ENCODE measurements at places on chromosomes 1 and 21.

- no peak for DNase-seq
Observed at GRCh38 chr1:8460132-8460544, 142.2 kb downstream of the SLC45A1 start.

DNA sequence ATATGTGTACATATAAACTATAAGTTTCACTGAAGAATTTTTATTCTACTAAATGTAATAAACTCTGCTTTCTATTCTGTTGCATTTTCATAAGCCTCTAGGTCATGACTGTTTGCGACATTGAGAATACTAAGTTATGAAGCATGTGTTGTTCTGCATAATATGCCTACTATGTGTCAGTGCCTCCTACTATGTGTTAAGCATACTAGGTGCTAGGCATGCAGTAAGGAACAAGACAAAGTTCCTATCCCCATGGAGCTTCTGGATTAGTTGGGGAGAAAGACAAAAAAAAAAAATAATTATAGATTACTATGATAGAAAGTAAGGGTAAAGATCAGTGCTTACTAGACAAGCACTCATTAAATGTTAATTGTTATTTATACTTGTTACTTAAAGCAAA, 1.3 kb downstream of the SDCCAG8 start:
- no peak for DNase-seq

DNA sequence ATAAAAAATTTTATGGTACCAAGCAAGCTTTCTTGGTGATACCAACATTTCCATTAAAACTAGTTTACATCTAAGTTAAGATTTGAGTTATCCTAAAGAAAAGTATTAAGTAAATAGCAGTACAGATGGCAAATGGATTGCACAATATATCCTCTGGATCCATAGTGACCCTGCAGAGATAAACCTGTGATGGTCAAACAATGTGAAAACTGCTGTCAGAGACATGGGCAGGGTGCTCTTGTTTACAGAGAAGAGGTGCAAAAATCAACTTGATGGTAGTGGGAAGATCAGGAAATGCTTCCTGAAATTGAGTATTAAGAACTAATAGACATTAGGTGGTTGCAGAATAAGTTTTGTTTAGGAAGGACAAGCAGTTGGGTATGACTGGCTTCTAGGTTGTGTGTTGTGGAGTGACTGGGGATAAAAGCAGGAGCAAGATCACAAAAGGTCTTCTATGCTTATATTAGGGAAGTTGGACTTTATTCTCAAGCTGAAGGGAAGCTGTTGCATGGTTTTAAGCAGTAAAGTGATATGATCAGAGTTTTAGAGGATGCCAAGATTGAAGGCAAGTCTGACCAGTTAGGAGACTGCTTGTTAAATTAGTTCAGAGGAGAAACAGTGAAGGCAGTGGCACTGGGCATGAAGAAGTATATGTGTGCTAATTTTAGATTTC, 9.9 kb downstream of the TTC3 start:
- DNase-seq = no peak

- no peak for DNase-seq
Observed at GRCh38 chr1:87588495-87588894, 259.8 kb downstream of the LMO4 start.

DNA sequence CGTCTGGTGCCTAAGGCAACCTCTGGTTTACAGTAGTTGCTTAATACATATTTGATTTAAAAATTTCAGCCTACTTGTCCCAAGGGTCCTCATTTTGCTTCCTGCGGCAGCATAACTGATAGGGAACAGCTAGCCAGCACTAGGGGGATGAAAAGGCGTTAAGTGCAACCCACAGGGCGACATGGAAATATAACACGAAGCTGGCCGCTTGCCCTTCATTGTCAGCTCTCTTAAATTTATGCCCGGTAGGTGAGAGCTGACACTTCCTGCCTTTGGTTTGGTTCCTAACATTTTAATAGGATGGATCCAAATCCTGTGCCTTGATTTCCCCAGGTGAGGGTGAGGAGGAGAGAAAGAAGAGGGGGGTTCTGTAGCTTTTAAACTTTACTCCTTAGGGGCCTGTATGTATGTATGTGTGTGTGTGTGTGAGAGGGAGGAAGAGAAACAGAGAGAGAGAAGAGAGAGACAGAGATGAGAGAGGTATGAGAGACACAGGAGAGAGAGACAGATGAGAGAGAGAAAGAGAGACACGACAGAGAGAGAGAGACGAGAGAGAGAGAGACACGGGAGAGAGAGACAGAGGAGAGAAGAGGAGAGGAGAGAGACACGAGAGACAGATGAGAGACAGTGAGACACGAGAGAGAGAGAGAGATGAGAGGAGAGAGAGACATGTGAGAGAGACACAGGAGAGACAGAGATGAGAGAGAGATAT, 938 bp upstream of the ACTN2 start:
- no peak for DNase-seq
